Stimulated activated CD8-positive, alpha-beta memory T cell treated with anti-CD3 and anti-CD28 coated beads, Interleukin-15, amount 100 ng/mL, for 4 hours (primary cell): ENCODE measurements at places on chromosomes 3 and 15.

DNA sequence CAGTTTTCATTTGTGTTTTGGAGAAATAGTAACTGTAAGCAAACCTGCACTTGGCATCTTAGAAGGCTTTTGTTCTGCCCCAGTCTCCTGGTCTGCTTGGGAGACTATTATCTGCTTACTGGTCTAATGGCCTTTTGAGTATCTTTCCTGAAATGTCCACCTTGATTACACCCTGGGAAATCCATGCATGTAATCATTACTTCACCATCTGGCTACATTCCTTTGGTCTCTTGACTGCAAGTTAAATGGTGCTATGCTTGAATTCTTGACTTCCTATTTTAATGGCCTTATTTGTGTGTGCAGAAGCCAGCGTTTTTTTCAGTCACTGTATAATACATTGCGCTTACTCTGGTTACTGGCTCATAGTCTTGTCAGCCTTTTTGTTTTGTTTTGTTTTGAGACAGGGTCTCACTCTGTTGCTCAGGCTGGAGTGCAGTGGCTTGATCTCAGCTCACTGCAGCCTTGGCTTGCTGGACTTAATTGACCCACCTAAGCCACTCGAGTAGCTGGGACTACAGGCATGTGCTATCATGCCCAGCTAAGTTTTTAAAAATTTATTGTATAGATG is 30.0 kb downstream of the CHD2 start:
- DNase-seq: no peak

GRCh38 chr3:44058022-44058867 is 183.4 kb upstream of the TOPAZ1 start:
- peak; percentile 39 for DNase-seq

GRCh38 chr3:14935592-14936345 is 11.6 kb upstream of the NR2C2 start:
- DNase-seq: no peak

DNA sequence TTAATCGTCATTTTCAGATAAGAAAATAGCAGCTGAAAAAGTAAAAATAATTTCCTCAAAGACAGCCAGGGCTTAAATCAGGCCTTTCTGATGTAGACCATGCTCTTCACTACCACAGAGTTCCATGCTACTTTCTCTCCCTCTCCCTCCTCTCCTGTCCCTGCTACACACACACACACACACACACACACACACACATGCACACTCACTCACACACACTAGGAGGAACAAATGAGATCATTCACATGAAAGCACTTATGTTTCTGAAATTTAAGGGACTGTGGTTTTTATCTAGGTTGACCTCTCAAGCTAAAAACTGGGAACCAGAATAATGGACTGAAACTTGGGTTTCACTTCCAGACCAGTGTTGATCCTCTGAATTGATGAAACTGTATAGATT is 4.1 kb upstream of the PSMA4 start:
- no peak for DNase-seq

DNA sequence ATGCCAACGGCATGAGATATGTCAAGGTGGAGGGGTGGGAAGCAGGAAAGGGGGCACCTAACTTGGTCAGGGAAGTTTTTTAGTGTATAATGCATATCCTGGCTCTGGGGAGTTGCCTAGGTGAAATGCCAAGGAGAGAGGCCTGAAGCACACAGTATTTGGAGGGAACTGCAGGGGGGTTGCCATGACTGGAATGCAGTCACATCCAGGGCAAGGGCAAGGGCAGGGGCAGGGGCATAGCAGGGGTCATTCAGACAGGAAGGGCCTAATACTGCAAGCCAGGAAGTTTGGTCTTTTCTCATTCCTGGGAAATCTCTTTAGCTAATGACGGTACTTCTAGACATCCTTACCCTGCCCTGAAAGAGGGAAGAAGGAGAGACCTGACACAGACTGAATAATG is 60.5 kb downstream of the MYRIP start:
- DNase-seq: no peak

DNA sequence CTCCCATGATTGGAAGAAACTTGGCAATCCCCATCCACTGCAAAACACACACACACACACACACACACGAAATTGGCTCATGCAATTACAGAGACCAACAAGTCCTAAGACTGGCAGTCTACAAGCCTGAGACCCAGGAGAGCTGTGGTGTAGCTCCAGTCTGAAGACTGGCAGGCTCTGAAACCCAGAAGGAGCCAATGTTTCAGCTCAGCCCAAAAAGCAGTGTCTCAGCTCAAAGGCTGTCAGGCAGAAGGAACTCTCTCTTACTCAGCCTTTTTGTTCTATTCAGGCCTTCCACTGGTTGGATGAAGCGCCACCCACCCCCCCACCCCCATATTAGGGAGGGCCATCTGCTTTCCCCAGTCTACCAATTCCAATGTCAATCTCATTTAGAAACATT is 32.1 kb downstream of the MESD start:
- no peak for DNase-seq

- no peak for DNase-seq
Measured at GRCh38 chr15:50128266-50128665, 9.2 kb upstream of the ATP8B4 start.
